ENCODE measurements at places on chromosomes 3 and 15.

- no peak for DNase-seq
Observed at GRCh38 chr3:168625477-168625876, 529.8 kb upstream of the GOLIM4 start.

DNA sequence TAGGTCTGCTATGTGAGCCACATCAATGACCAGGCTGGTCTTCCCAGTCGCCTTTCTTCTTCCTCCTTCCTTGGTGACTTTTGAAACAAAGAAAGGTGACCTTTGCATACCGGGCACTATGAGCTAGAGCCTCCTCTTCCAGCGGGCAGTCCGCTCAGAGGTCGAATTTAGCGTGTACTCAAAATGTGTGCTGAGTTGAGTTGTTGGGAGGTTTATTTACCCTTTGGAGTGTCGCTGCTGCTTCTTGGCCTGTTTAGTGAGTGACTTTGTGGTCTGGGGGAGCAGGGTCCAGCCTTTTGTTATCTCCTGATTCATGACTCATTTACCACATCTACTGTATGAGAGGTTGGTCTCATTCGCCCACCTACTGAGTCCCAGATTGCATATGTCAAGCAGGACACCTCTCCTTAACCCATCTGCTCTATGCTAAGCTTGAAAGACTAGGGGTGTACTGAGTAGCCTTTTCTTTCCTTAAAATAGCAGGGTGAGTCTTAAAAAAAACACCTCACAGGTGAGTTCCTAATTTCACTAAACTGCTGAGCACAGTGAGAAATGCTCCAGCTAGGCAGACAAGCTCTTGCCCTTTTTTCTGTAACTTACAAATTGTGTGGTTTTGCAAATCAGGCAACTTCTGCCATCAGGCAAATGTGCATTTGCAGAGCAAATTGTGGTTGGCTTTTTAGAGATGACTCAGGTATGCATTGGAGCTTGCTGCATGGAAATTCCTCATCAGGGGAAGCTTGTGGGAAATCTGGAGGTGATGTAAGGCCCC lies 3.2 kb upstream of the SIAH2 start:
- DNase-seq: peak; percentile 42

DNA sequence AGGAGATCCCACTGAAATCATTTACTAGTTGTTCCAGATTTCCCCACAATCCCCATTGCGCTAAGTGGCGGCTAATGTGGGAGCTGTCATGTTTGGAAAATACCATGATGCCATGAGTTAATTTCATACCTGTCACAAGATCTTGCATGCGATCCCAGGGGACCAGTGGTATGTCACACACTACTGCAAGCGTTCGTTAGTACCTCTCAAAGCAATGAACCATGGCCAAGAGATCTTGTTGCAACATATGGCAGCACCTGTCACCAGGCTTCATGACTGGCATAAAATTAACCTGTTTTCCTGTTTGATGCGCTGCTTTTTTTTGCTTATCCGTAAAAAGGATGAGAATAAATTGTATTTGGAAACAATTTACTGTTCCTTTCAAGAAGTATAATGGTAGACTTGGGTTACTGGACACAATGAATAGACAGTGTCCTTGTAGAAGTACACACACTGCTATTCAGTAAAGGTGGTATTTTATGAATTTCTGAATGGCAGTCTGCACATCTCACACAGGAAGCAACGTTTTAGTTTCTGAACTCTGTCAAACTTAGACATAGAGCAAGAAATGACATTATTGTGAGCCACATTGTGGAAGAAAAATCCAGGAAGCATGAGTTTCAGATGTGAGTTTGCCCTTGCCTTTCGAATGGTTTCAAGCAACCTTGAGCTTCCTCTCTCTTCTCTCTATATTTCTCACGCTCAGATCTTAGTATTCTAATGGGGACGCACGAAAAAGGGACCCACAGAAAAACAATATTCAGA lies 81.9 kb downstream of the CHL1 start:
- no peak for DNase-seq

GRCh38 chr3:19885468-19885867 lies 48.5 kb downstream of the EFHB start:
- peak; percentile 74 for DNase-seq

DNA sequence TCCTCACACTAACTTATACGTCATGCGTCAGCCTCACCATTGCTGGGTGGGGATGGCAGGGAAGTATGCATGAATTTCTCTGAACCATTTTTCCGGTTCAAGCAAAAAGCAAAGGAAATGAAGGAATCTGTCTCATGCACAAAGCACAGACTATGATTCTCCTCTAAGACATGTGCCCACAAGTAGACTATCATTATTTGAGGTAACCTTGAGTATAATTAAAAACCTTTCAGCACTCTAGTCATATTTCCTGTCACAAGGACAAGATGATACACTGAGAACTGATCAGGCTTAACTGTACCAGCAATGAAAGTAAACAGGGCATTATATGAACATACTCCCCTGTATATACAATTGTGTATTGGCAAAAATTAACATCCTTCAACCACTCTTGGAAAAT lies 56.7 kb upstream of the TSC22D2 start:
- no peak for DNase-seq

DNA sequence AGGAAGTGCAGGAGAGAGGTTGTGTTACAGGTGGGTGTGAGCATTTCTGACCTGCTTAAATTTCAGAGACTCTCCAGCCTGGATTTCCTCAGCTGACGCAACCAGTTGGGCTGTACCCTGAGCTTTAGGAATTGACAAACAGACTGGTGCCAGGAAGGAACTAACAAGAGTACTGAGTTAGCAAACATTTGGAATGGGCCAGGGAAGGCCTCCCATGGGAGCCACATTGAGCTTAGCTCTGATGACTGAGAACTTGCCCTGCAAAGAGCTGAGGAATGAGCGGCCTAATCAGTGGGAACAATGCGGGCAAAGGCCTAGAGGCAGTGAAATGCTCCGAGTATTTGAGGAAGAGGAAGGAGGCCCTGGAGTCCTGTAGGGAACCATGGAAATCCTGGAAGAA lies 254.2 kb downstream of the FEZF2 start:
- DNase-seq: no peak

DNA sequence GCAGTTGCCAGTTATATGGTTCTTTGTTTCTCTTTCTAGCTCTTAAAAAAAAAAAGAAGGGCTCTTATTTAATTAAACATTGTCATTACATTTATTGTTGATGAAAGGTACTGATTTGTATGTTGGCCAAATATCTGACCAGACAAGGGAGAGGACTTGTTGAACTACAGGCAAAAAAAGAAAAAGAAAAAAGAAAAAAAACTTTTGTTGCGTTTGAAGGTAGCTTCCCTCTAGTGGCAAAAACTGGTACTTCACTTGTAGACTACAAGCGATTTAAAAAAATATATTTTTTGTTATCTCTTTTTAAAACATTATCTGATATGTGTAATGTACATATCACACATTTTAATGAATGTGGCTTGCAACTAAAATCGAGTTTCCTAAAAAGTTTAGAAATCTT lies 280.6 kb downstream of the ROBO2 start:
- DNase-seq: peak; percentile 50

DNA sequence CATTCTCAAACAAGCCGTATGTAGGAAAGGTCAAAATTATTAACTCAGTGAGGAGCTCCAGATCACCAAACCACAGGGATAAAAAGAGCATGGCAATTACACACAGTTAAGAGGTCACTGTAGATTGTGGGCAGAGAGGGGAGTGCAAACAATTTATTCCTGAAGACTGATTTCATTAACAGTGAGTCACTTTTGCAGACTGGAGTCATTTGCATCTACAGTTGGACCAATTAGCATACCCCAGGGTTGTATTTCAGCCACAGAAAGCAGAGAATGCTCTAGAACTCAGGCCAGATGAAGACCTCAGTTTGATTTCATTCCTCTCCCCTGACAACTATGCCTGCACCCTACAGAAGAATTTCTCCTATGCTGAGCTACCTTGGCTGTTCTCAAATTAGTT lies 40.1 kb downstream of the SETMAR start:
- DNase-seq: no peak

- DNase-seq: no peak
Observed at GRCh38 chr15:25532269-25533140, 93.7 kb upstream of the UBE3A start.

- no peak for DNase-seq
Observed at GRCh38 chr3:27577504-27577903, 93.3 kb upstream of the SLC4A7 start.

- peak; percentile 84 for DNase-seq
Observed at GRCh38 chr3:53045518-53046170, at the start of gene SFMBT1. Gene SFMBT1 (minus strand): TSS chr3:53046073. CDS start chr3:52969128, 76,945 bp downstream.
